Hematopoietic multipotent progenitor cell treated with erythropoietin and hydrocortisone succinate and interleukin-3 and kit ligand, for 8 days (in vitro differentiated cells): ENCODE measurements at places on chromosomes 5 and 9.
A peak's percentile ranks its signal among the peaks of the same experiment; 100 is the strongest.

DNA sequence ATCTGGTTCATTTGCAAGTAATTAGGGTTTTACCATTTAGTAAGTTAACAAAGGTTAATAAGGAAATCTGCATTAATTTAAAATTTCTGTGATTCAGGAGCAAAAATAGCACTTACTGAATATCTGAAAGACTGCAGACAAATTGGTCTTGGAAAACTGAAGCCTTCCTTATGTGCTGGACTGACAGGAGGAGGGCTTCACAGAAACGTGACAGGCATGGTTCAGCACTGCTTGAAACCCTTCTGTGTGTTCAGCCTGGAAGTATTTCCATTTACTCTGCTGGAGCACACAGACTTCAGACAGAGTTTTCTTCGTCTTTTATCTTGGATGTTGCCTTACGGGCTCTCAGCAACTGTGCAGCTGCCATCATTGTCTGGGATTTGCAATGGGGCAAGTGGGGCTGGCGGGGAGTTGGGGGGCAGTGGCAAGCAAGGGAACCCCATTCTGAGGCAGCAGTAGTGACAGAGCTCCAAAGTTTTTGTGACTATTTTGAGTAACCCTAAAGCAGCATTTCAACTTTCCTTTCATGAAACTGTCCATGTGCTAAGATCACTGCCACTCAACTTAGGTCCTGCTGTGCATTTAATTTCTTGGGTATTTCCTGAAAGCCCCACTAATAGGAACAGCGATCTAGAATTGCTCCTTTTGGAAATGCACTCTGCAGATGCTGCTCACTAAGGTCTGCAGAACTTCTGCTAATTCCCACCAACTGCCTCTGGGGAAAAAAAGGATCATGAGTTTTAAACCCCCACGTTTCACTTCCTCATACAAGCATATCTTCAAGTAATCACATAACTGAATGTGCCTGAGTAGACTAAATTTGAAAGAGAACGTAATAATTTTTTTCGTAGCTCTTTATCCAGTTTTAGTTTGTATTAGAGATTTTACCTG lies 56.6 kb downstream of the KCNN2 start:
- no peak for DNase-seq

- no peak for DNase-seq
Observed at GRCh38 chr9:121294151-121294743, 26.3 kb downstream of the GSN start.

- no peak for DNase-seq
Observed at GRCh38 chr9:97859346-97859745, 6.3 kb downstream of the FOXE1 start.

DNA sequence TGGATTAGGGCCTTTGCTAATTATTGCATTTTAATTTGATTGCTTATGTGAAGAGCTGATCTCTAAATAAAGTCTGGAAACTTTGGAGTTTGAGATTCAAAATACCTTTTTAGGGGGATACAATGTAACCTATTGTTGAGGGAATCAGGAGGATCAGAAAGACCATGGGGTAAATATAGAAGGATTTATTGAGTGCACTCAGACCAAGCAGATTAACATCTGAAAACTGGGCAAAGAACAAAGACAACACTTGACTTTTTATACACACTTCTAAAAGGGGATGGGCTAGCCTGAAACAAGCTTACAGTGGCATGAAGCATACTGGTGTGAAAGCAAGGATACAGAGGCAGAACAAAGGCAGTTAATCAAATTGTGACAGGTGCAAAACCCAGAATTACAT lies 174.3 kb downstream of the MRPS30 start:
- DNase-seq: no peak

DNA sequence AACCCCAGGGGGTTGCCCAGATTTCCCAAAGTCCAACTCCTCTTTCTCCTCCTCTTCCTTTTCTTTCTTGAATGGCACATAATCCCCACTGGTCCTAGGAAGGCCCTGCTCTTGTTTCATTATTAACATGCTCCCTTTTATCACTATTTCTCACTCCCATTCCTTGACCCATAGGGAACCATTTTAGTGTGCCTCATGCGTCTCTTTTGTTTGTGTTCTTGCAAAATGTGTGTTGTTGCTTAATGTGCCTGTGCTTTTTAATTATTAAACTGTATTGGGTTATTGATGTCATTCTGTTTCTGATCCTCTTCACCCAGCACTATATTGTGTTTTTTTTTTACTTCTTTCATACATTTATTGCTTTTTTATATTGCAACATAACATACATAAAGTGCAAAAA lies 4.1 kb upstream of the RNF130 start:
- DNase-seq: no peak

GRCh38 chr9:33393581-33393980 lies 8.8 kb downstream of the AQP7 start:
- DNase-seq: no peak

DNA sequence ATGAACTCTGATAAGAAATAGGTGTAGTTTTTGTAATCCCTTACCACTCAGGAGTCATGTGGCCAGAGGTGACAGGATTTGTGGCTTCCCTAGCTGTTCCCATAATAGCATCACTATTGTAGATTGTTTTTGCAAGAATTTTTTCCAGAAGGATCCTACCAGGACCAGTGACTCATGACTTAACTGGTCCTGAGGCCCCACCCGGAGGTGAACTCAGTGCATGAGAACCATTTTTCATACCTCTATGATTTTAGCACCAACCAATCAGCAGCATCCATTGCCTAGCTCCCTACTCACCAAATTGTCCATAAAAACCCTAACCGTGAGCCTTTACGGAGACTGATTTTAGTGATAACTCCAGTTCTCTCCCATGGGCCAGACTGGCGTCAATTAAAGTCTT lies 484.8 kb downstream of the PSAT1 start:
- DNase-seq: no peak

- no peak for DNase-seq
Observed at GRCh38 chr9:8857068-8857925, 1057.7 kb upstream of the DMAC1 start.

DNA sequence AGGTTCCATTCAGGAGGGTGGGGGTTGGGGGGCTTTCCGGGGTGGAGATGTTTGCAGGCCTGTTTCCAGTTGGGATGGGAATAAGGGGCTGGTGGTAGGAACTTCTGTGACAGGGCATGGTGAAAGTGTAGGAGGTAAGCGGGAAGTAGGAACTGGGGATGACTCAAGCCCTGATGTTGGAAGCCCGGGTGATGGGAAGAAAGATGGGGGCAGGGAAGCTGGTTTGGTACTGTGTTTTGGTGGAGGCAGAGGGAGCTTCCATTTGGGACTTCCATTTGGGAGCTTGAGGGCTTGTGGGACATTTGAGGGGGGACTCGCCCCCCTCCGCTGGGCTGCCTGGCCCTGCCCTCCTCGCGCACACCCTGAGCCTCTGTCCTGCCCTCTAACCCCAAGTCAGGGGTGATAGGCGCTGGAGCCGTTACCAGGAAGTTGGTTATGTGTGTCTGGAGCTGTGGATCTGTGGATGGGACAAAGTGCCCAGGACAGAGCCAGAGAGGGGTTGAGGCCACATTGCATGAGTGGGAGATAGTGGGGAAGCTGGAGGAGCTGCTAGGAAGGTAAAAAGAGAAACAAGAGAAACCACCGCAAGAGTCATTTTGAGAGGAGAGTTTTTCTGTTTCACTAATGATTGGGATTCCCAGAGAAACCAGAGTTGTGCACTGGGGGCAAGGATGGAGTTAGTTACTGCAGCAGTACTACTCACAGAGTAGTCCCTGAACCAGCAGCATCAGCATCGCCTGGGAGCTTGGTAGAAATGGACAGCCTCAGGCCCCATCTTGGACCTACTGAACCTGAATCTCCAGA lies 6.6 kb downstream of the RGS14 start:
- no peak for DNase-seq

GRCh38 chr9:133643362-133643755 lies 7.2 kb downstream of the DBH start:
- no peak for DNase-seq

- no peak for DNase-seq
Observed at GRCh38 chr5:148966348-148966747, 96.5 kb downstream of the SH3TC2 start.

DNA sequence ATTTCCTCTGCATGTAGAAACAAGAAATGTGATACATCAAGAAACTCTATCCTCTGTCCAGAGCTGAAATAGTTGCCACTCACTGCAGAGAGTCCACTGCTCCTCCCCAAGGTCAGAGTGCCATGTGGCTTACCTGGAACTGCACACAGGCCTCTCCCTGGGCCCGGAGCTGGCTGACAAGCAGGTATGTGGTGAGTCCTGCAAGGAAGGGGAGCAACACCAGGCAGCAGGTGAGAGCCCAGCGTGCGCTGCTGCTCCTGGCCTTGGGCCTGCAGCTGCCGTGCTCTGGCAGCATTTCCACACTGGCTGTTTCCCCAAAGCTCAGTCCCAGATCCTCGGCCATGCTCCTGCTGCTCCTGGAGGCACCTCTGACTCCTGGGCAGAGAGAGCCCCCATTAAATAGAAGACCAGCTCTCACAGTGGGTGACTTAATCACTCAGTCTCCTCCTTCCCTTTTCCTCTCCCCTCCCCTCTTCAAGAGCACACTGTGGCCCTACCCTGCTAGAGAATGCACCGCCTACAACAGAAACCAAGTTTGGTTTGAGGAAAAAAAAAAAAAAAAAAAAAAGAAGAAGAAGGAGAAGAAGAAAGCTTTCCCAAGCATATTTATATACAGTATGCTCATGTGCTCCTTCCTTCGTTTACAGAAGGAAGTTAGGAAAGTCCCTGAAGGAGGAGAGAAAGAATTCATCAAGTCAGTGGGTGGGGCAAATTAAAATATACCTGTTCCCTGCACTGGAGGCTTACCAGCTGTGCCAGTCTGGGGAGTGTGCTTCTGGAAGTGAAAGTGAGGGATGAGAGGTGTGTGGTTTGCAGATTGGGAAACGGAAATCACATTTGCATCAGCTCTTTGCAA lies at the start of gene TNFSF15:
Gene TNFSF15 (minus strand): TSS at position 370 of the 856 bp plus-strand sequence. CDS start 27 bp downstream, at position 343.
- DNase-seq: no peak

- DNase-seq: no peak
Observed at GRCh38 chr9:120868339-120868675, 8.7 kb downstream of the PHF19 start.

- no peak for DNase-seq
Observed at GRCh38 chr9:24801344-24801743, 255.6 kb upstream of the IZUMO3 start.

DNA sequence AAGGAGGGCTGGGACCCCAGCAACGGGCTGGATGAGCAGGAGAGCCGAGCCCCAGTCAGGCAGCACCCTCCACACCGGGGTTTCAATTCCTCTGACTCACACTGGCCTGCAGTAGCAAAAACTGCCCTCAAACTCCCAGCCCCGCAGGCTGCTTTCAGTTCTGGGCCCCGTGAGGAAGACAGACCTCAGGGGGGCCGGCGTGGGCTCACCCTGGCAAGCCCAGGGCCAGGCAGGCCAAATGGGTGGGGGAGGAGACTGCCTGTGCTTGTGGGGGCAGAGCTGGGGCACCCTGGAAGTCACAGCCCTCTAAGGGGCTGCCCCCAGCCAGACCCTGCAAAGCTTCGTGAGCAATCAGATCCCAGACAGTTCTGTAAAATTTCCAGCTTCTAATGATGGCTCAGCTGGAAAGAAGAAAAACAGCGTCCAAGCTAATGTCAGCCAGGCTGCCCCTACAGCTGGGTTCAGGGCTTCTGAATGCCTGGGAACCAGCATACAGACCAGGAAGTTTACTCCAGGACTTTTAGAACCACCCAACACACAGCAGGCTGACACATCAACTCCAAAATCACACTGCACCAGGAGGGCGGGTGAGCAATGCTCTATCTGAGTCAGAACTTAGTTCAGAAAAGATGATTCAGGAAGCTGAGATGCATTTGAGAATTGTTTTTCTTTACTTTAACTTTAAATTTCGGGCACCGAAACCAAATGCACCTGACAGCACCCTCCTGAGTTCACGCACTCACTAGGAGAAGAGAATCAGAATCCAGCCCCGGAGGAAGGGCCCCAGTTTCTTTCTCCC lies 34.7 kb downstream of the LPCAT1 start:
- no peak for DNase-seq

- DNase-seq: no peak
Observed at GRCh38 chr5:130295235-130295634, 391.0 kb downstream of the CHSY3 start.

- peak; percentile 66 for DNase-seq
Observed at GRCh38 chr5:150801117-150801927, 22.8 kb downstream of the SMIM3 start.

DNA sequence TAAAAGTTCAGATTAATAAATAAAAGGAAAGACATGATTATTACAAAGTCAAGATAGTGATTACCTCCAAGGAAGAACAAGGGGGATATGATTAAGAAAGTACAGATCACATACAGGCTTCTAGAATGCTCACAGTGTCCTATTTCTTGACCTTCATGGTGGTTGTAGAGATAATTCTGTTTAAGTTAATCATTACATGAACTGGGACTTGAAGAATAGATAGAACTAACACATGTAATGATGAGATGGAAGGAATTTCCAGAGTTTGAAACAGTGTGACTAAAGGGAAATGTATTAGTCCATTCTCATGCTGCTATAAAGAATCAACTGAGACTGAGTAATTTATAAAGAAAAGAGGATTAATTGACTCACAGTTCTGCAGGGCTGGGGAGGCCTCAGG lies 72.7 kb downstream of the LURAP1L start:
- no peak for DNase-seq

DNA sequence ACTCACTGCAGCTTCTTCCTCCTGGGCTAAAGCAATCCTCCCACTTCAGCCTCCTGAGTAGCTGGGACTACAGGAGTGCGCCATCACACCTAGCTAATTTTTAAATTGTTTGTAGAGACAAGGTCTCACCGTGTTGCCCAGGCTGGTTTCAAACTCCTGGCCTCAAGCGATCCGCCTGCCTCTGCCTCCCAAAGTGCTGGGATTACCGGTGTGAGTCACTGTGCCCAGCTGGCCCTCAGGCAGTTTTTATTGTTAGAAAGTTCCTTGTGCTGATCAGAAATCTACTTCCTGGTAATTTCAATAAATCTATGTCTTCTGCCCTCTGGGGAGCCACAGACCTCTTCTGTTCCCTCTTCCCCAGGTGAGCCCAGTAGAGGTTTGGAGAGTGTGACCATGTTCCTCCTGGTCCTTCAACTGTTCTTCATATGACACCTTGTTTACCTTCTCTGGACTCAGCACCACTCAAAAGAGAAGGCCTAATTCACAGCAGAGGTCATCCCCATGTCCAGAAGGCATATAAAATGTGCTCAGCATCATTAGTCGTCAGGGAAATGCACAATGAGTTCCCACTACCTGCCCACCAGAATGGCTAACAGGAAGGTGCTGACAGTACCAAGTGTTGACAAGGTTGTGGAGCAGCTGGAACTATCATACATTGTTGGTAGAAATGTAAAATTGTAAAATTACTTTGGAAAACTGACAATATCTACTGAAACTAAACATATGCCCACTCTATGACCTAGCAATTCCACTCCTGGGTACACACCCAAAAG lies 10.4 kb downstream of the TMOD1 start:
- no peak for DNase-seq

- no peak for DNase-seq
Observed at GRCh38 chr5:67416133-67416937, 219.7 kb upstream of the CD180 start.

GRCh38 chr5:58187432-58188261 lies 272.2 kb downstream of the PLK2 start:
- DNase-seq: no peak

DNA sequence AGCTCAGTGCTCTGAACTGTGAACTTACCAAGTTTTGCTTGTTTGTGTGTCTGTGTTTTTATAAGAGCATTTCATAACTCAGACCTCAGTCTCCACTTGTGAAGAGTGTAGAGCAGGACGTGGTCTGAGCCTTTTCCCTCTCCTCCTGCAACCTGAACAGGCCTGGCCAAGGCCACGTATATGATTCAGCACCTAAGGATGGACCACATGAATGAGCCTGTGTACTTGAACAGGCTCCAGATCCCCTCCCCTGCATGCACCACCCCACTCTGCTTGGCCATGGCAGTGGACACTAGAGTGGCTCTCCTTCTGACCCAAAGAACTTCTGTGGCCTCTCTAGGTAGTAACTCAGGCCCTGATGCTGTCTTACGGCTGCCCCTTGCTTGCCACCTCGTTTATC lies 125.9 kb upstream of the FSTL4 start:
- no peak for DNase-seq
